Fibroblast of skin of left quadriceps (primary cell): ENCODE measurements at places on chromosomes 1 and 21.

- DNase-seq, result no peak
Measured at GRCh38 chr1:11052839-11053757, 6.1 kb upstream of the MASP2 start.

DNA sequence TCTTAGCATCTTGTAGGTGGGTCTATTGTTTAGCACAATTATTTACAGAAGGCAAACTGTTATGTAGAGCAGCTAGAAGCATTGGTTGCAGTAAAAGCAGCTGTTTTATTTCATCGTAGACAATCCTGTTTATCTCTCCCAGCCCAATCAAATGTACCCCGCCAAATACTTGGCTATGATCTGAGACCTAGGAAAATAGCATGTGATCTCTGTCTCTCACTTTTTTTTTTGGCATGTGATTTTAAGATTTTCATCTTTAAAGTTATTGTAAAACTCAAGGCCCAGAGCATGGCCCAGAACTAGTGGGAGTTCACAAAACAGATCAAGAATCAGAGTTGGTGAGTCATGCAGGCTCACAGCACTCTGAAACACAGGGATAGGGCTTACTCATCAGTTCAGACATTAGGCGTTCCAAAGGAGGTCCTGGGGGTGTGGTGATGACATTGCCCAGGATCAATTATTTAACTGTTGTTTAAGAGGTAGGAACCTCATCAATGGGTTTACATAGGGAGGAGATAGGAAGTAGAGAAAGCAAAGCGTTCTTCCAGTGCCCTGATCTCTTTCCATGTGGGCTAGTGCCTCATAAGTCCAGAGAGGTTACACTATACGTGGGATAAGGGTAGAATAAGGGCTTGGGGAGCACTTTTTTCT is 40.2 kb downstream of the TBX19 start:
- DNase-seq, result peak; percentile 66

GRCh38 chr1:151222130-151222529 is 23.8 kb downstream of the PIP5K1A start:
- DNase-seq, result no peak

DNA sequence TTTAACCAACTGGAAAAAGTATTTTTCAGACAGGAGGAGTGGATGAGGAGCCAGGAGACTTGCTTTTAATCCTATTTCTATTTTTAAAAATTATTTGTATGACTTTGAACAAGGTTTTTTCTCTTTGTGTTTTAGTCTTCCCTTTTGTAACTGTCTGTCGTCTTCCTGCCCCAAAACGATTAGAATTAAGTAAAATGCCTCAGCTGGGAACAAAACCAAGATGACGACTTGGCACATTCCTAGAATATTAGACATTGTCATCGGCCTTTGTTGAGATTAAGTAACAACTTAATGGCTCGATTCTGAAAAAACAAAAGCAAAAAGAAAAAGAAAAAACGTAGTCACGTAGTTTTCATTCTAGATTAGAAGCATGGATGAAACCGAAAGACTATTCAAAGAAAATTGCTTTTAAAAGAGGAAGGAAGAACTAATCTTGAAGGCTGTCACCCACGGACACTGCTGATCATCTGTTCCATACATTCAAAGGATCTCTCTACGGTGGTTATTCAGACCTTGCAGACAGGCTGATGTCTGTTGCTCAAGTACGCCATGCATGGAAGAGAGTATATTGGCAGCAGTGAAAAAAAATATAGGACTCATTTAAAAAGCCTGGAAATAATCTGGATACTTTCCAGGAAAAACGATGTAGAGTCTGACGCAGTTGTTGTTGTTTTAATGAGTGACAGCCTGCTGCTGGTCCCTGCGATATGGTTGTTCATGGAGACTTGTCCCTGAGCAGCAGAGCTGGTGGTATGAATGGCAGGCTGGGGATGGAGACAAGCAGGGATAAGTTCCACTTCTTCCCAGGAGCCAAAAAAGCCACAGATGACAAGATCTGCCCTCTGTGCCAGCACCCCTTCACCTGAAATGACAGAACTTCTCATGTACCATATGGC is 16.8 kb downstream of the GNG4 start:
- peak; percentile 31 for DNase-seq

- DNase-seq, result no peak
Measured at GRCh38 chr1:114033961-114034360, 54.7 kb downstream of the OLFML3 start.

DNA sequence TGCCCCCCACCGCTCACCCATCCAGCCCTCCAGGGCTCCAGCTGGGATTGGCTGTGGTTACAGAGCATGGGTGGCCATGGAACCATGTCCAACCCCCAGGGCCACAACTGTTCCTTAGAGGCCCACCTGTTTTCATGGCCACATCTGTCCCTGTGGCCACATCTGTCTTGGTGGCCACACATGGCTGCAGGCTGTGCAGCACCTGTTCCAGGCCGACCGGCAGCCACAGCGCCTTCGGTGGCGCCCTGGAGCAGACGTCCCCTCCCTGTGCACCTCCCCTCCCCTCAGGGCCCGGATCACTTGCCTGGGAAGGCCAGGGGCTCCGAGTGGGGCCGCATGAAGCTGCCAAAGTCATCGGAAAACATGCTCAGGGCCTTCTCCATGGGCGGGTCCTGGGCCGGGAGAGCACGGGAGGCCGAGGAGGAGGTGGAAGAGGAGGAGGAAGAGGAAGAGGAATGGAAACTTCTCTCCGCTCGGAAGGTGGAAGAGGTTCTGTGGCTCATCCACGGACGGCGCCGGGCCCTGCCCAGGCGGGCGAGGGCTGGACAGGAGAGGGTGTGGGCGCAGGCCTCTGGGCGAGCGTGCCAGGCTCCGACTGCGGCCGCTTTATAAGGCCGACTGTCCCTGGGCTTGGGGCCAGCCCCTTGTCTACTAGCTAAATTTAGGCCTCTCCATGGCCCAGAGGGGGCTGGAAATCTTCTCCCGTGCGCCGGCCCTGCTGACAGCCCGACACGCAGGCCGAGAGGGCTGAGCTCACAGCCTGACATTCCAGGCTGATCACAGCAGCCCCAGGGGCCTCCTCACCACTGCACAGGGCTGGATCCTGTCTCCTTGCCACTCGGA is at the start of gene HSPB7:
Gene HSPB7 (minus strand): TSS at position 583 of the 843 bp plus-strand sequence. CDS start 80 bp downstream, at position 503.
- DNase-seq, result peak; percentile 36

GRCh38 chr1:57270927-57271698 is 152.7 kb downstream of the DAB1 start:
- DNase-seq, result no peak

DNA sequence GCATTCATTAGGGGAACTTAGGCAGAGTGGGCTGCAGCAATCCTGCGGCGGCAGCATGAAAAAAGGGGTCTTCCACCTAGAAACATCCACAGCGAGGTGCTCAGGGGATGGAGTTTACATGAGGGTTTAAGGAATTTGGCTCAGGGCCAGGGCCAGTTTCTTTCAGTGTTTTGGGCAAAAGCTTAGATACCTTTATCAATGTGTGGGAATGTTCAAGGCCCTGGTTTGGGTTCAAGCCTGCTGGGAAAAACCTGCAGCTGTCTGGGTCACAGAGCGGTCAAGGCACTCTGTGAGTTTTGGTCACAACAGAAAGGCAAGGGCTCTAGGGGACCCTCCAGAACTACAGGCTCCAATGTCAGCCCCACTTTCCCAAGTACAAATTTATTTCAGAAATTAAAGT is 230.3 kb downstream of the DISC1 start:
- DNase-seq, result no peak

- no peak for DNase-seq
Measured at GRCh38 chr1:145961425-145962156, 2.8 kb downstream of the ANKRD34A start.

- no peak for DNase-seq
Measured at GRCh38 chr1:183178545-183178944, 7.5 kb upstream of the LAMC2 start.

DNA sequence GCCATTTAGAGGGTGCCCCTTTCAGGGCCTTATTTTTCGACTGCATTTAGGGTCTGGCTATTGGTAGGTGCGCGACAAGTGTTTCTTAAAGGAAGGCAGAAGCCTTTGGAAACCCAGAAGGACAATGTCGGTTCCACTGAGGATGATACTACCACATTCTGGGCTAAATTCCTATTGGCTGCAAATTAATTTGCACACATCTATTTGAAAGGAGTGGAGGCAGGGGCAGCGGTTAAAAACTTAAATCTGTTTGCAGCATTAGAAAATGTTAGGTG is 1.1 kb downstream of the PATJ start:
- DNase-seq, result no peak

DNA sequence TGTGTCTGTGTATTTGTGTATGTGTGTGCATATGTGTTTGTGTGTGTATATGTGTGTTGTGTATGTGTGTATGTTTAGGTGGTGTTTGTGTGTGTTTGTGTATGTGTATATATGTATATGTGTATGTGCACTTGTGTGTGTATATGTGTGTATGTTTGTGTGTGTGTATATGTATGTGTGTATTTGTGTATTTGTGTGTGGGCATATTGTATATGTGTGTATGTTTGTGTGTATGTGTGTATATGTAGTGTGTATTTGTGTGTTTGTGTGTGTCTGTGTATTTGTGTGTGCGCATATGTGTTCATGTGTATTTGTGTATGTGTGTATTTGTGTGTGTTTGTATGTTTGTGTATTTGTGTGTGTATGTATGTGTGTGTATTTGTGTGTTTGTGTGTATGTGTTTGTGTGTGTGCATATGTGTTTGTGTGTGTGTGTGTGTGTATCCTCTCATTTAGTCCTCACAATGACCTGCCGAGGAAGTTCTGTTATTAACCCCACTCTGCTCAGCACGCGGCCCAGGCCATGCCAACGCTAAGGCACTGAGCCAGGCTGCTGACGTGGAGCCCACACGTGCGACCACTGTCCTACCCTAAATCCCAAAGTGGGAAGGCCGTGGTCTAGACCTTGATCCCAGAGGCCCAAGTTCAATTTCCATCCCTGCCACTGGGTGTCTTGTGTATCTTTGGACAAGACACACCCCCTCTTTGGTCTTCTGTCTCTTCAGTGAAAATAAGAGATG is 43.2 kb upstream of the TMEM51 start:
- DNase-seq, result no peak

DNA sequence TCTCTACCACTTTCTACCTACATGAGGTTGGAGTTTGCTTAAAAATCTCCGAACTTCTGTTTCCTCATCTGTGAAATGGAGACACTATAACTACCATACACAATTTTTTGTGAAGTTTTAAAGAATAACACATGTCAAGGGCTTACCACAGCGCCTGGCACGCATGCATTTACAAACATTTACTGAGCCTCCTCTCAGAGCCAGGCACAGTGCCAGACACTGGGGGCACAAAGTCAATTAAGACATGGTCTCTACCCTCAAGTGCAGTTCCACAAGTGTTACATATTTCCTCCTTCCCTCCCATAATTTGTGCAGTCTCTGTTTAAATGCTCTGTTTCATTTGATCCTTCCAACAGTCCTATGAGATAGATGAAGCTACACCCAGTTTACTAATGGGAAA is 356.4 kb upstream of the ESRRG start:
- DNase-seq, result no peak

GRCh38 chr21:24737296-24737850 is 869.9 kb downstream of the MRPL39 start:
- DNase-seq, result no peak

DNA sequence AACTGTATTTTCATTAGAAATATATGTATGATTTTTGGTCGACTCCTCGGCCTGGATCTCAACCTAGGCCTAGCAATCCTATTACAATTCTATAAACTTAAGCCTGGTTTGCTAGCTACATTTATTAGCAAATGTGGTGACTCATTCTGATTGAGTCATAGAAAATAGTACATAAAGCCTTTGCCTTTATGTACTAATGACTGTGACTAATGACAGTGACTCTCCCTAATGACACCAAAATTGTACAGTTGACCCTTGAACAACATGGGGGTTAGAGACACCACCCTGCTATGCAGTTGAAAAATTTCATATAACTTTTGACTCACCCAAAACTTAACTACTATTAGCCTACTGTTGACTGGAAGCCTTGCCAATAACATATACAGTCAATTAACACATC is 78.9 kb downstream of the CLEC20A start:
- peak; percentile 42 for DNase-seq

- peak; percentile 20 for DNase-seq
Measured at GRCh38 chr1:213122514-213122929, 71.5 kb downstream of the RPS6KC1 start.

GRCh38 chr1:54894271-54894670 is 7.3 kb upstream of the DHCR24 start:
- no peak for DNase-seq

DNA sequence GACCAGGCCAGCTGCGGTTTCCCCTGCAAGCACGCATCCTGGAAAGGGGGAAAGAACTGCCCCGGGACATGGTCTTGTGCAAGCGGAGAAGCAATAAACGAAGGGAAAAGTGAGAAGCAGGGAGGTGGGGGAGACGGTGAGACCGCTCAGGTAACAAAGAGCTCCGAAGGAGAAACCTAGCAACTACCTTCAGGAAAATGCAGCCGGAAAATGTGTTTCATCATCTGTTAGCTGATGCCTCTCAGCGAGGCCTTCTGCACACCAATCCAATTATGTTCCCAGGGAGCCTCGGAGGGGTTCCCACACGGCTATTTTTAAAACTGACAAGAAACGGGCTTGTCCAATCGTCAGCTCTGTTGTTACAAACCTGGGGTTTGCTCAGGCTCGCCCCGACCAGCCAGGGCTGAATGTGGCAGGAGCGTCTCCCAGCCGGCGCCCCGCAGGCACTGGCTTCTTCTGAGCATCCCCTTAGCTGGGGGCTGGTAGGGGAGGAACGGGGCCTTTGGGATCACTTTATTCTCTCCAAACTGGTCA is 3.4 kb downstream of the RIPK4 start:
- DNase-seq, result no peak

DNA sequence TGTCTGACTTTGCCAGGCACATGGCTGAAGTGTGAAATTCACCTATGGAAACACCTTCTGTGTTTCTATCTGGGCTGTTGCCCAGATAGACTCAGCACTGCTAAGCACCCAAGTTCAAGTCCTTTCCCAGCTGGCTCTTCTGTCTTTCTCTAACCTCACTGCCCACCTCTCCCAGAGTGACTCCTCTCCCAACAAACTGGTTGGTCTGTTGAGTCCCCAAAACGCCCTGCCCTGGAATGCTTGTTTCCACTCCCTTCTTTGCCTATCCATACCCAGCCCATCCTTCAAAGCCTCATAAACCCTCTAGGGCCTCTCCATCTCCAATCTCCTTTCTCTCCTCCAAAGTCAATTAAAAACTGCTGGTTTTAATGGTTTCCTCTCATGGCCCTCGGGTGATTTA is 15.6 kb downstream of the PLXNA2 start:
- no peak for DNase-seq
